Activated CD4-positive, CD25-positive, alpha-beta regulatory T cell treated with anti-CD3 and anti-CD28 coated beads, Interleukin-2, amount 50 U/mL, for 72 hours (primary cell): ENCODE measurements at places on chromosomes 3 and 15.

GRCh38 chr15:42053914-42054313, 33.1 kb upstream of the PLA2G4E start:
- DNase-seq: no peak

- DNase-seq: no peak
Observed at GRCh38 chr15:90209591-90209990, 8.5 kb downstream of the SEMA4B start.

DNA sequence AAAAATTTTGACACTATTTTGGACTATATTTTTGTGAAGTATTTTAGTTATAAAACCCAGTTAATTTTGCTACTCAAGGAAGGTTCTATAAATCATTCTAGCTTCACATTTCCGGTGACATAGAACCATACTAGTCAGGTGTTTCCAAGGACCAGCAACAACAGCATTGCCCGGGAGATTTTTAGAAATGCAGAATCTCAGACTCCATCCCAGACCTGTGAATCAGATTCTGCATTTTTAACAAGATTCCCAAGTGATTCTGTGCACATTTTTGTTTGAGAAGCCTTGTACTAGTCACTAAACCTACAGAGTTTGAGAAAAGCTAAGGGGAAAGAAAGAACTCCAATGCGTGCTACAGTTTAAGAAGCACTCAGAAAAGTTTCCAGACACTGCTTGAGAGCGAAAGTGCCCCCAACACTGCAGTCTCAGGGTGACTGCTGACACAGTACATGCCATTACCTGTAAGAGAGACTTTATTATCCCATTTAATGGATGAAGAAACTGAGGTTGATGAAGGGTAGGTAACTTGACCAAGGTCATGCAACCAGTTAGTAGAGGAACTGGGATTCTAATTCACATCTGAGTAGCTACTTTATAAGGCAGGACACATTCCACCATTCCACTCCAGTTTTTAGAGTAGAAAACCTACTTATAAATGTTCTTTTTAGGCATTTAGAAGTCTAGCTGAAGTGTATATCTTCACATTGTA, 49.7 kb upstream of the USP3 start:
- DNase-seq: no peak

GRCh38 chr3:33144433-33144832, 30.6 kb downstream of the CRTAP start:
- DNase-seq: no peak

- DNase-seq: no peak
Observed at GRCh38 chr3:42014921-42015533, 53.1 kb upstream of the ULK4 start.

DNA sequence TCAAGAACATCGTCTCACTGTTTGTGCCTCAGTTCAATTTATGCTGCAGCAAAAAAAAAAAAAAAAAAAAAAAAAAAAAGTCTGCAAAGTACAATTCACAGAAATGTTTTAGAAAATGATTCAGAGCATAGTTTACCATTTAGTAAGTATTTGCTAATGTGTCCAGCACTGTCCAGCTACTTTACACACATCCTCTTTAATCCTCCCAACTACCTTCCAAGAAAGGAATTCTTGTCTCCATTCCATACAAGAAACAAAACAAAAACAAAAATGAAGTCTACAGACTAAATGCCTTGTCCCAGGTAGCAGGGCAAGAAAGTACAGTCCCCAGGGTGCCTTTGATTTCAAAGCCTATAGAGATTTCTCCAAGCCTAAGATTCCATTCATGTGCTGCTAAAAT, 38.9 kb upstream of the SNTN start:
- DNase-seq: no peak

- DNase-seq: no peak
Observed at GRCh38 chr3:129404610-129405009, 23.8 kb downstream of the EFCAB12 start.

DNA sequence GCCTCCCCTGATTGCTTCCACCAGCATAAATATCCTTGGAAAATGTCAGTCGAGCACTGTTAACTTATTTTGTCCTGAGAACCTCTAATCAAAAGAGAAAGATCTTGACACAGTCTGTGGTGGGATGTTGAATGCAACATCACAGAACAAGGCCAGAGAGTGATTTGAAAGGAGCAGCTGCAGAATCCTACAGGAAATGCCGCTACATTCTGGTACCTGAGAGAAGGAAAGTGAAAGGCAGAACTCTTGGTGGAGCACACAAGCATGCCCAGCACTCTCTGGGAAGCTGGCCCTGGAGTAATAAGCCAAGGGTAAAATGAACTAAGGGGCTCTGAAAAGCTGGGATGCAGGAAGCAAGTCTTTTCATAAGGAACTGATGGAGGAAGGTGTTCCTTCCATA, 75.8 kb downstream of the CBLB start:
- DNase-seq: no peak

- no peak for DNase-seq
Observed at GRCh38 chr3:113741086-113741485, 5.0 kb downstream of the NAA50 start.

- DNase-seq: no peak
Observed at GRCh38 chr3:140285380-140285779, 350.4 kb downstream of the CLSTN2 start.

GRCh38 chr15:66932634-66933024, 132.8 kb upstream of the SMAD3 start:
- DNase-seq: no peak

DNA sequence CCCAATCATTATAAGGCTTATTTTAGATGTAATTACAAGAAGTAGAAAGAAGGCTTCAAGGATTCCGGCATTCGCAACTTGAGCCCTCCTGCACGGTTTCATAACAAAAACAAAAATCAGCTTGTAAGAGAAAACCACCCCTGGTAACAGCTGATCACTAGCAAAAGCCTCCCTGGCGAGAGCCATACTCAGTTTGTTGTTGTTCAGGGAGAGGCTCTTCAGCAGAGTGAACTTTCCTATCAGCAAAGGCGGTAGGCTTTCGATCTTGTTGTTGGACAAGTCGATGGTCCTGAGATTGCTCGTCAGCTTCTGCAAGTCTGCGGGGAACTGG, 710 bp downstream of the LRRC57 start:
- no peak for DNase-seq

DNA sequence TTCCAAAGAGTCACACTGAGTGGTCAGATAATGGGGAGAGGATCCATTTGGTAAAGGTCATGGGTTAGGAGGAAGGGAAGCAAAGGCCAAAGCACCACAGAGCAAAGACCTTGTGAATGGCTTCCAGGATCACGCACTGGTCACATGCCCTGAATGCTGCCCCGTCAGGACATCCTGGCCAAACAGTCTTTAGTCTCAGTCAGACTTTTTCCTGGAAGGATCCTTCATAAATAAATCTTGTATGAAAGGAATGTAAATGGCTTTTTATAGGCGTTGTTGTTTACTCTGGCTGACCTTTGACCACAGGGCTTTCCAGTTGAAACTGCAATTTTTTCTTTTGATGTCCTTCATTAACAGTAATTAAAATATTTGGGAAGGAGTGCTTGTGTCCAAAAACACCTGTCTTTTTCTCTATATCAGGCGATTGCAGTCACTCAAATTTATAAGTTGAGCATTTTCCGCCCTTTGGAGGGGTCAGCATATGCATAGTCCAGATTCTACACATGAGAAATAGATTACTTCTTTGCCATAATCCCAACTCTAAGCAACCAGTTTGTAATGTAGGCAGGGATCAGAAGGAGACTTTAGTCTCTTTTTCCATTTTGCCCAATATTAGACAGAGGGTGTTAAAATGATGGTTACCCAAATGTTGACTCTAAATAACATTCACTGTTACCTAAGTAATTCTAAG, 48.4 kb downstream of the CHAC1 start:
- DNase-seq: no peak

GRCh38 chr3:22887664-22888291, 315.3 kb upstream of the UBE2E2 start:
- no peak for DNase-seq

- DNase-seq: no peak
Observed at GRCh38 chr15:63256433-63257274, 20.8 kb upstream of the APH1B start.

DNA sequence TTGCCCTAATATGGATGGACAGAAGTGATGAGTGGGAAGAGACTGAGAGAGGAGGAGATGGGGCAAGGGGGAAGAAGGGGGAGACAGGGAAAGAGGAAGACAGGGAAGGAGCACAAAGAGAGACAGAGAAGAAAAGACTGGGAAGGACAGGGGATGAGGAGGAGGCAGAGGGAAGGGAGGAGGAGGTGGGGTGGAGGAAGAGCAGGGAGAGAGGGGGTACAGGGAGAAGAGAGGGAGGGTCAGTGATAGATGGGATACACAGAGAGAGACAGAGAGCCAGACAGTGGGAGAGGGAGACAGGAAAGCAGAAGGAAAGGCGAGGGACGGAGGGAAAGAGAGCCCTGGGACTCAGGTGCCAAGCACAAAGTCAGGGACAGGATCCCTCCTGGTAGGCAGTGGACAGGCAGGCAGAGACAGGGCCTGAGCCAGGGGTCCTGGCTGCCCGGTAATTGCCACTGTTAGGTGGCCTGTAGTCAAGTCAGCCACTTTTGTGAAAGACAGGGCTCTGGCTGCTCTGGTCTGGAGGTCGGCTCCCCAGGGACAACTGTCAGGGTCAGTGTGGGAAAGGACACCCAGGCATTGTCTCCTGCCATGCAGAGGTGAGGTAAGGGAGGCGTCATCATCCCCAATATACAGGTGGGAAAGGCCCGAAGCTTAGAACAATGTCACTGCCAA, 9.8 kb downstream of the VILL start:
- peak; percentile 29 for DNase-seq

- no peak for DNase-seq
Observed at GRCh38 chr3:183295211-183295610, 42.2 kb downstream of the B3GNT5 start.

GRCh38 chr3:59513570-59513969, 463.7 kb upstream of the CFAP20DC start:
- no peak for DNase-seq

DNA sequence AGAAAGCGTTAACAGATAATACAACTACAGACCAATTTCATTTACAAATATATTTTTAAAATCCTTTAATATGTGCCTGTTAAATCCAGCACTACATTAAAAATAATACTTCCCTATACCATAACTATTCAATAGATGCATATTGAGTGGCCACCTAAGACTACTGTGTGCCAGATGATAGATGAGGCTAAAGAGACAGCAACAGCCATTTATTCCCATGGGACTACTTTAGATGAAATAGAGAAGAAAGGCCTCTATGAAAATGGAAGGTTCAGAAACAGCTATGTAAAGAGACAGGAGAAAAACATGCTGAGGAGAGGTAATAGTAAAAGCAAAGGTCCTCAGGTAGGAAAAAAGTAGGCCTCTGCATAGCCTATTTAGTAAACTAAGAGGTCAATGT, 358.1 kb downstream of the ULK4 start:
- no peak for DNase-seq

DNA sequence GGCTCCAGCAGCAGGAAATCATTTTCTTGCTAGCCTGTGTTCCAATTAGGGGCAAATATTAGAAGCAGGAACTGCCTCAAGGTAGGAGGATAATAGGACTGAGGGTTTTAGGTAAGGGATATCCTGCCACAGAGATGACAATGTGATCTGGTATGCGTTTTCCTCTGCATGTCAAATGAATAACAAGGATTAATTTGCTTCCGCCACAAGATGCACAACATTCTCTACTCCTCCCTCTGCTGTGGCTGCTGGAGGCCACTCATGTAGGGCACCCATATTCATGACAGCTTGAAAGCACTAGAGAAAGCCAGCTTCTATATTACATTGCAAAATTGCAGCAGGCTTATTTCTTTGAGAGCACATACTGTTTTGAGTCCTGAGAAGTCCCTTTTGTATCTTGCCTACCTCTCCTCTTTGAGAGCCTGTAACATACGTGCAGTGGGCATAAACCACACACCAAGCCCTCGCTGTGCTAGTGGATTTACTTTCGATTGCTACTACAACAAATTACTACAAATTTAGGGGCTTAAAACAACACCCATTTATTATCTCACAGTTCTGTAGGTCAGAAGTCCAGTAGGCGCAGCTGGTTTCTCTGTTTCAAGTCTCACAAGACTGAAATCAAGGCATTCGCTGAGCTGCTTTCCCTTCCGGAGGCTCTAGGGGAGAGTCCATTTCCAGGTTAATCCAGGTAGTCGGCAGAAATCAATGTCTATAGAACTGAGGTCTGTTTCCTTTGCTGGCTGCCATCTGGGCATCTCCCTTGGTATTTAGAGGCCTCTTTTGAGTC, 5.9 kb upstream of the CD47 start:
- DNase-seq: no peak

DNA sequence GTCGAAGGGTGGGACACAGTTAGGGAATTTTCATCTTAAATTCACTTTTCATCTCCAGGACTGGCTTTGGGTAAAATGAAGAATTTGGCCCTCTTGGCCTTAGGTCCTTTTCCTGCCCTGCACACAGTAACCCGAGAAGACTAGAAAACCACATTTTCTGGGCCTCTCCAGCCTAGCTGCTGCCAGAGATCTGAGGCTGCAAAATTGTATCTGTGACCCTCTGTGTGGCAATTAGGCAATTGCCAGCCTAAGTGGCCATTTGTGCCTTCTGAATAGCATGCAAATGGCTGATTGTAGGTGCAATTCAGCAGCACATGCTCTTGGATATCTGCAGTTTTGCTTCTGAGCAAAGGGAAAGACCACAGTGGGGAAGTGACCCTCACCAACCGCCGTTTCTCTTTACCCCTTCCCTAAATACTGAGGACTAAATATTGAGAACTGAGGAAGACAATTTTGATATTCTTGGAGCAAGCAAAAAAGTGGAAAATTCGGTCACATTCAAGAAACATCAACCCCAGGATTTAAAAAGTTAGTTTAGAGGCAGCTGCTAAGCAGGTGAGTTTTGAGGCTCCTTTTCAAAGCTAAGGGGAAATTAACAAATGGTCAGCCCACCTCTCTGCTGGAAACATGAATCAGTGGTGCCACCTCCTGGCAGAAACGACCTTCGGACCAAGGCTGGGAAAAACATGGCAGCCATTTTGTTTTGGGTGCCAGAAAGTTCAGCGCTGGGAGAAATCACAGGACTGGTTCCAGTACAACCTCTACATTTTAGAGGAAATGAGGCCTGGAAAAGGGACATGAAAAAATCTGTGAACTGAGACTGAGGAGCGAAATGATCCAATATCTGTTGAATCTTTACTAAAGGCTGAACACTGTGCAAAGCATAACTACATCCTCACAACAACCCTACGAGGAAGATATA, 56.6 kb upstream of the PRTG start:
- DNase-seq: no peak

- no peak for DNase-seq
Observed at GRCh38 chr3:194690501-194691372, 5.1 kb downstream of the FAM43A start.

- no peak for DNase-seq
Observed at GRCh38 chr3:187777331-187777941, 32.2 kb upstream of the BCL6 start.

GRCh38 chr3:47859956-47860605, 57.1 kb downstream of the DHX30 start:
- no peak for DNase-seq

GRCh38 chr3:14791343-14791945, 27.3 kb upstream of the FGD5 start:
- DNase-seq: no peak

DNA sequence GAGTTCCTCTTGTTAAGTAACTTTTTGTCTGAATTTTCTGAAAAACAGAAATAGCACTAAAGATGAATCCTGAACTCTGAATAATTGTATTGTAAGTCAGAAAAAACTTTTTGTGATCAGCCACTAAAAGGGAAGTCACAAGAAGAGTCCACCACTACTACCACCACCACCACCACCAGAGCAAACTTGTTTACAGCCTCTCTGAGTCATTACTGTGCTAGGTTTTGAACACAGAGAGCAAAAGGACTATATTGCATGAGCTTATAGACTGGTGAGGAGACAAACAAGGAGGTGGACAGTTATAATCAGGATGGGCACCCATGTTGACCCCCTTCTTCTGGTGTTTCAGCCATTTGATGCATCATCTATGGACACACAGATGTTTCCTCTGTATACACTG, 141.7 kb downstream of the IL5RA start:
- no peak for DNase-seq
